ENCODE measurements at places on chromosomes 5 and 9. TPM values are rescaled to one million over a fixed set of nuclear protein-coding genes. Genes with fewer than 3 reads are reported as not detected.

Gene PDE8B
- total RNA-seq: 2.1 TPM

DNA sequence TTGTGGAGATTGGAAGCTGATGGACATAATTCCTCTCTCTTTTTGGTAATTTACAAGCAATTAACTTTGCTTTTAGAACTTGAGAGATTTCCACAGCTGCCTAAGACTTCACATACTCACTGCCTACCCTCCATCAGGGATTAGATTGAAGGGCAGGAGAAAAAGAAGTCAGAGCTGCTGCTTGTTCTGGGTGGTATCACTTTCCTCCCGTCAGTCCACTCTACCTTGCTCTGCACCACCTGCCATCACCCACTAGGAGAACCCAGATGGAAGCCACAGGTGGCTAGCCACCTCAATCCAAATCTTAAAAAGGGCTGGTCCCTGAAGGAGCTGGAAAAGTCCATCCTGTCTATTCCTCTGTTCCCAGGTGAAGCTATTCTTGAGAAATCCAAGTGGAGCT, 10.5 kb downstream of the IRF1 start:
- peak; percentile 0 for ATAC-seq

DNA sequence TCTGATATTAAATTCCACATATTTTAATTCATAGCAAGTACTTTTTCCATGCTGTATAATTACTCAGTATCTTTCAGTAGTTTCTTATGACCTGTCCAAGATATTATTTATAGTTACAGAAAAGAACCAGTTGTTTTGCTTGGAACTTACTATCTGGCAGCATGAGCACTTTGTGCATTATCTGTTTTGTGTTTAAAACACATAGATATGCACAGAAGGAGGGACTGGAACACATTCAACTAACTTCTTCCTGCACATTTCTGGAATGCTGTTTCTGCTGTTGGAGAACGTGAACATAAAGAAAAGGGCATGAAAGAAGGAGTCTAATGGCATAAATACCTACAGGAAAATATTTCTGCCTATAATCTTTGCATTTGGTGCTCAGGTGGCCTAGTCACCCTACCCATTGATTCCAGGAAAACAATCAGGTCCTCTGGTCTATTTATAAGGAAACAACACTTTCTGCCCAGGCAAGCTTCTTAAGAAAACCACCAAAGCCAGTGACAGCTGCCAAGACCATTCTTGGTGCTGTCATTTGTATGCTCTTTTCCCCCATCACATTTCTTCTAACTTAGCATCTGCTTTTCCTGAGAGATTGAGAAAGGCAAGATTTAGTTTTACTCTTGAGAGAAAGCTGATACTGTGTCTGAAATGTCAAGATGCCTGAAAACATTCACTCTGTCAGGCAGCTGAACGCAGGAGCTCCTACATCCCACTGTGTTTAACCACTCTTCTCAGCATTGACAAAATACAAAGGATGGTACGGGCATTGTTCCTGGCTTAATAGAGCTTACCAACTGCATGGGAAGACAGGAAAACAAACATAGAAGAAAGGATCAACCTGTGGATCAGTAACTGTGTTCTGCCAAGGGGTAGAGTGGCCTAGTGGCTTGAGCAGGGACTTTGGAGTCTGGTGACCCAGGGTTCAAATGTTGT, 40.3 kb downstream of the RAB3C start:
- no peak for ATAC-seq

DNA sequence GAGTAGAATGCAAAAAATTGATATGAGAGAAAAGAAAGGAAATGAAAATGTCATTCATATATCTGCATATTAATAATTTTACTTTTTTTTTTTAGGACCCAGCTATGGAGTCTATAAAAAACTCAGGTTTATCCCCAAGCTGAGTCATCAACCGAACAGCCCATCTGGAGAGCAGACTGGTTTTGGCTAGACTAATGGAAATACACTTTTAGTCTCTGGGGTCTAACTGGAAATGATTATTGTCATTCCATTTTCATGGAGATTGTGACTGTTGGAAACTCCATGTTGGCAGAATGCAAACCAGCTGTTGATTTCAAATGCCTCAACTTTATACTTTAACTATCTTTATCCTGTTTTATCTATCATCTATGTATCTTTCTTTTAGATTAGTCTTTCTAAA, 28.7 kb downstream of the ANXA1 start:
- ATAC-seq: no peak

Gene INSYN2B
- total RNA-seq: 21.2 TPM

DNA sequence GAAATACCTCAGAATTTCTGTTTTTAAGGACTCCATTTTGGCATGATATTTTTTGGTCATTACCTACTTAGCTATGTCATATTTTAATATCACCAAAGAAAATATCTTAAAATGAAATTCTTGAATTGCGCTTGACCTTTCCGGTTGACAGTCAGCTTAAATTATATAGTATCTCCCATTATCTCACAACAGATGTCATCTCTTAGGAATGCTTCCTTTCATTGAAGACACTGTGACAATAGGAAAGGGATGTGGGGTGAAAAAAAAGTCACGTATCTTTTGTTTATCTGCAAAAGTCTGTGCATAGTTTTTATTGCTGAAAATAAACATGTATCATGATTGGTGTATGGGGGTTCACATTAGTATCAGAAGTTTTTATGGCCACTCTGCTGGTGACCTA, 105.8 kb downstream of the INVS start:
- no peak for ATAC-seq

DNA sequence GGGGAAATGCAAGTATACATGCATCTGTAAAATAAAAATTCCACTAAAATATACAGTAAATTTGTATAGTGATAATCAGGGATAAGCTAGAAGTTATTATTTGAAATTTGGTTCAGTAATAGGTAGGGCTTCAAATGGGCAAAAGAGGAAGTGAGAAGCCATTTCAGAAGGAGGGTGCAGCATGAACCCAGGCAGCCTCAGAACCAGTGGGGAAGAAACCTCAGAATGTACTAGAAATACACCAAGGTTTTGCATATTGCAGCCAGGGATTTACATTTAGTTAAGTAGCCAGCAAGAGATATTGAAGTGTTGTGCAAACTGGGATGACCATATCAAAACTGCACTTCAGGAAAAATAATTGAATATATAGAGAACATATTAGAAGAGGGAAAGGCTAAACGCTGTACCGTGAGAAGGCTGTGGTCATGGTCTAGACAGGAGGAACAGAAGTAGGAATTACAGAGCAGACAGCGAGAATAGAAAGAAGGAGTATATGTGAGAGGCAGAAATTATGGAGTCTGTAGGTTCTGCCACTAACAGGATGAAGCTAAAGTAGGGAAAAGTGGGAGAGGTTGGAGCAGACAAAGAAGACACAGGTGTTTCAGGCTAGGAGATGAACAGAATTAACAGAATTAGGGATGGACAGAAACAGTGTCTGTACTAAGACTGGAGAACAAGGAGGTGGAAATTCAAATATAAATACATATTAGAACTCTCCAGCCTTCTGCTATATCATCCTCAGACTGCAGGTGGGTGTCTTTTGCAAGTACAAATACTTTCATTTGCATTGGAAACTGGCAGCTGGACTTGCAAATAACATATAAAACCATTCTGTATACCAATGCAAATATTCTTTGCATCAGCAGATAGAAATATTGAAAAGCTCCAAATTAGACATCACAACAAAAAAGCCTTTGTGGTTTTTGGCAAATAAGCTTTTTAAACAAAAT, 335.6 kb downstream of the ZNF608 start:
- peak; percentile 92 for ATAC-seq

Gene SMIM33
- total RNA-seq: not detected

GRCh38 chr9:696332-697323, 144.9 kb upstream of the DMRT1 start:
- ATAC-seq: no peak

DNA sequence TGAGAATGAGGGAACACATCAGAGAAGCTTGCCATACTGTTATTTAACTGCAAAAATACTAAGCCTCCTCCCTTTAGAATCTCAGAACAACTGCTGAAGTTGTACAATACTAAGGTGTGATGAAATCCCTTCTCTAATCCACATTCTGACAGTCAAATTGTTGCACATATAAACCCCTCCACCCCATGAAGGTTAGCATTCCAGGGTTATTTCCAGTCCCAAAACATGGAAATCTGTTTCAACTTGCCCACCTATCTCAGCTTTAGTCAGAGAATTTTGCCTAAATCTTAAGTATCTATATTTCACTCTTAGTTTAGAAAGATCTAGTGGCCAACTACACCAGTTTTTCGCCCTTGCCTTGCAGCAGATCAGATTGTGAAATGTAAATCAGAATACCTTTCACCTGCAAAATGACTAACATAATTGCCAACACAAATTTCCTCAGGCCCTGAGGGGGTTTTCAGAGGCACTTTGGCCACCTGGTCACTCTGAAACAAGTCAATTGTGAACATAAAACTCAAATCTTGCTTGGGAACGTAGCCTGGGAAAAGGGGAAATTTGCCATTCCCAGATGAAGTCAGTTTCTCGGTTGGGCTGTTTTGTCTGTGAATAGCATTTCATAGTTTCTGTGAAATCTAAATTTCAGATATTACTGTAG, 93.9 kb downstream of the EFNA5 start:
- ATAC-seq: no peak

DNA sequence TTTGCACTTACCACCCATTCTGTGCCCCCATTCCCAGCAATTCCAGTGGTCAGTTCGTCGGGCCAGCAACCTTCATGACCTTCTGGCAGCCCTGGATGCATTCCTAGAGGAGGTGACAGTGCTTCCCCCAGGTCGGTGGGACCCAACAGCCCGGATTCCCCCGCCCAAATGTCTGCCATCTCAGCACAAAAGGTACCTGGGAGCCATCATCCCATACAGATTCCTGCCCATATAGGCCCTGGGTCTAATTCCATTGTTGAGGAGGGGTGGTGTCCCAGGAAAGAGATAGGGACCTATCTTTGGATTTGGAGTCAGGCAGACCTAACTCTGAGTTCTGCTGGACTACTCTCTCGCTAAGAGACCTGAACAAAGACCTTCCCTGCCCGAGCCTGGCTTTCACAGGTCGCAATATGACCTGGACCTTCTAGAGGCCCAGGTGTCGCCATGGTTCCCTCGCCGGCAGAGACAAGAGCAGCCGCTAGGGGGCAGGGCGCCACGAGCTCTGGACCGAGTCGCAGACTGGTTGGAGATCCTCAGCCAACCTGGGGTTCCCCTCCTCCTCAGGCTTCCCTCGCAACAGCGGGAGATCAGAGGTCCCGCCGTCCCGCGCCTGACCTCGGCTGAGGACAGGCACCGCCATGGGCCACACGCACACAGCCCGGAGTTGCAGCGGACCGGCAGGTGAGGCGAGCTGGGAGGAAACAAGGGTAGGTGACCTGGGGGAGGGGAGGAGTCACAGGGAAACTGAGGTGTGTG, 3.1 kb downstream of the SLC4A9 start:
- ATAC-seq: peak; percentile 83

GRCh38 chr9:79382458-79382857, 189.3 kb upstream of the TLE4 start:
- ATAC-seq: peak; percentile 32

Data from motor neuron (in vitro differentiated cells).